ENCODE measurements at places on chromosomes 1 and 21. TPM values are rescaled to one million over a fixed set of nuclear protein-coding genes. Genes with fewer than 3 reads are reported as not detected.

NR5A2 gene
- not detected for total RNA-seq

CDCA8 gene
- 72.1 TPM for total RNA-seq

GJA8 gene
- total RNA-seq = not detected

ABCA4 gene
- total RNA-seq = 0.45 TPM

AMY2B gene
- 2.7 TPM for total RNA-seq

GUCA2A gene
- total RNA-seq = not detected

DIO1 gene
- not detected for total RNA-seq

OR10T2 gene
- total RNA-seq = not detected

USH2A gene
- total RNA-seq = 0.14 TPM

INSRR gene
- not detected for total RNA-seq

LCE2C gene
- total RNA-seq = not detected

OR2L2 gene
- total RNA-seq = 0.09 TPM

IGSF3 gene
- 27.2 TPM for total RNA-seq

PYHIN1 gene
- total RNA-seq = not detected

PLA2G2F gene
- not detected for total RNA-seq

MRAP gene
- not detected for total RNA-seq

IFI44 gene
- total RNA-seq = 0.47 TPM

LTN1 gene
- total RNA-seq = 21.2 TPM

All from neural crest cell (in vitro differentiated cells).